Naive thymus-derived CD8-positive, alpha-beta T cell (primary cell): ENCODE measurements at places on chromosomes 2 and 18. TPM values are rescaled to one million over a fixed set of nuclear protein-coding genes. Genes with fewer than 3 reads are reported as not detected.

DNA sequence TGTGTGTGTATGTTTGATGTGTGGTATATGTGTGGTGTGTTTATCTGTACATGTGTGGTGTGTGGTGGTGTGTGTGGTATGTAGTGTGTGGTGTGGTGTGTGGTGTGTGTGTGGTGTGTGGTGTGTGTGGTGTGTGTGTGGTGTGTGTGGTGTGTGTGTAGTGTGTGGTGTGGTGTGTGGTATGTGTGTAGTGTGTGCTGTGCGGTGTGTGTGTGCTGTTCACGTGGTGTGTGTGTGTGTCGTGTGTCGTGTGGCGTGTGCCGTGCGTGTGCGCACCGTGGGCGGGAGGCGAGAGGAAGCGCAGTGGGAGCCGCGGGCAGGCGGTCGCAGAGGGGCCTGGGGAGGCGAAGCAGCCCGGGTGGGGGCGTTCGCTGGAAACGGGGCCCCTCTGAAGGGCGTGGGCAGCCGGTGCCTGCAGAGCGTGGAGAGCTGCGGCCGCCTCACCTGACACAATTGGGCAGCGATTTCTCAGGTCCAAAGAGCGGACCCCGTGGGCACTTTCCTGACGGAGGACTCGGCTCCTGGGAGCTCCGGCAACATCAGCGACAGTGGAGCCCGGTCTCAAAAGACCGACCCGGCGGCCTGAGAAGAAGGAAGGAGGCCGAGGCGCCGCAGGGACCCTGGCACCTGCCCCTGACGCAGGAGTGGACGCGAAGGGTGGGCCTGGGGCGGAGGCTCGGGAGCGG is 741.1 kb upstream of the SALL3 start:
- no peaks in the 10 kb centered on the region for H3K36me3 ChIP-seq
- peak overlapping the region; percentile 7 for H3K27ac ChIP-seq
- no peak for DNase-seq
- no peaks in the 10 kb centered on the region for H3K4me1 ChIP-seq

The IL18RAP gene
- total RNA-seq, result 1.2 TPM

The SULT1C4 gene
- total RNA-seq, result not detected

The MC5R gene
- not detected for total RNA-seq

DNA sequence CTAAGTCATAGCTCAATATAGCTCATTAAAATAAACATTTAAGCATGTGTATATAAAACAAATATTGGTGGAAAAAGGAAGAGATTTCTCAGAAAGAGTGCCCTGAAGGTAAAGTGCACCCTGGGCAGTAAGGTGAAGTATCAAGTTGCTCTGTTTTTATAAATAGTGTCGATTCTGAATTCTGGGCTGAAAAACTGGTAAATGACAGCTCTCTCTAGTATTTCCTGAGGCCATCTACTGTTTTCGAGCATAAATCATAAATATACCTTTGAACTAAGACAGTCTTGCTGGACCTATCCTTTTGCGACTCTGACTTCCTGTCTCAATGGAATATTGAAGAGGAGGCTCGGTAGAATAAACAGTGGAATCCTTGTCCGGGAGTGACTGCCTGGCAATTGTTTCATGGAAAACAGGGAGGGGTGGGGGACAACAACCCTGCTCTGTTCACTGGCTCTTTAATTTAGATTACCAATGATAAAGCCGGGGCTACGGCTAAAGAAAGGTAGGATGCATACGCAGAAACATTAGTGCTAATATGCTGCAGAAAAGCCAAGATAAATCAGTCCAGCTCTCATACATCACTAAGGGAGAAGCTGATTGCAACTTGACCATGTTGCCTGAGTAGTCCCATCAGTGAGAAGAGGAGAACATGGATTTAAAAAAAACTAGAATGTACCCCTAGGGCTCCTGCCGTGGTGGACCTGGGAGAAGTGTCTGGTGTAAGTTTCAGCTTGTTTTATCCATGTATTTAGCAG is 124.1 kb downstream of the RAPGEF4 start:
- H3K4me1 ChIP-seq, result no peaks in the 10 kb centered on the region
- H3K36me3 ChIP-seq, result no peaks in the 10 kb centered on the region
- H3K27me3 ChIP-seq, result peaks cover 10% of the 10 kb centered on the region
- H3K4me3 ChIP-seq, result no peak overlapping the region
- no peak overlapping the region for H3K27ac ChIP-seq

The CAVIN2 gene
- total RNA-seq, result not detected

DNA sequence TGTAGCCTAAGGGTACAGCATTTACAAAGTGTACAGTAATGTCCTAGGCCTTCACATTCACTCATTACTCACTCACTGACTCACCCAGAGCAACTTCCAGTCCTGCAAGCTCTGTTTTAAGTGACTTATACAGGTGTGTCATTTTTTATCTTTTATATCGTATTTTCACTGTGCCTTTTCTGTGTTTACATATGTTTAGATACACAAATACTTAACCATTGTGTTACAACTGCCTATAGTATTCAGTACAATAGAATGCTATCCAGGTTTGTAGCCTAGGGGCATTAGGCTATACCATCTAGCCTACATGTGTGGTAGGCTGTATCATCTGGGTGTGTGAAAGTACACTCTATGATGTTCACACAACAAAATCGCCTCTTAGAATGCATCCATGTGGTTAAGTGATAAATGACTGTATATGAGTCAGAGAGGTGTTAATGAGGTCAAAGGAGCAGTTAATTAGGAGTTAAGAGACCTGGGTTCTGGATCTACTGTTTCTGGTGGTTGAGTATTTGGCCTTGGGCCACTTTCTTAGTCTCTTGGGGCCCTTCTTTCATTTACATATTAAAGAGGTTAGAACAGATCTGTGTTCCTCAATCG is 149.1 kb downstream of the GREB1L start:
- no peak overlapping the region for H3K27ac ChIP-seq
- no peak for DNase-seq
- H3K36me3 ChIP-seq, result no peaks in the 10 kb centered on the region
- H3K4me3 ChIP-seq, result no peak overlapping the region
- H3K27me3 ChIP-seq, result peaks cover 19% of the 10 kb centered on the region

- peaks cover 13% of the 10 kb centered on the region for H3K36me3 ChIP-seq
- H3K4me1 ChIP-seq, result peaks cover 2% of the 10 kb centered on the region
- no peak for DNase-seq
- no peaks in the 10 kb centered on the region for H3K27me3 ChIP-seq
Measured at GRCh38 chr2:73749314-73749713, 12.2 kb upstream of the TPRKB start.

The CCDC85A gene
- total RNA-seq, result not detected

The NTSR2 gene
- not detected for total RNA-seq

- H3K4me1 ChIP-seq, result no peaks in the 10 kb centered on the region
- no peak for DNase-seq
- no peaks in the 10 kb centered on the region for H3K36me3 ChIP-seq
- no peak overlapping the region for H3K27ac ChIP-seq
Measured at GRCh38 chr2:145018502-145018901, 498.6 kb upstream of the ZEB2 start.

- DNase-seq, result no peak
- no peaks in the 10 kb centered on the region for H3K27me3 ChIP-seq
- H3K4me1 ChIP-seq, result peaks cover 88% of the 10 kb centered on the region
- H3K36me3 ChIP-seq, result no peaks in the 10 kb centered on the region
- H3K27ac ChIP-seq, result no peak overlapping the region
- peak overlapping the region; percentile 41 for H3K4me3 ChIP-seq
Measured at GRCh38 chr2:46537046-46537445, 57.7 kb downstream of the TMEM247 start.

DNA sequence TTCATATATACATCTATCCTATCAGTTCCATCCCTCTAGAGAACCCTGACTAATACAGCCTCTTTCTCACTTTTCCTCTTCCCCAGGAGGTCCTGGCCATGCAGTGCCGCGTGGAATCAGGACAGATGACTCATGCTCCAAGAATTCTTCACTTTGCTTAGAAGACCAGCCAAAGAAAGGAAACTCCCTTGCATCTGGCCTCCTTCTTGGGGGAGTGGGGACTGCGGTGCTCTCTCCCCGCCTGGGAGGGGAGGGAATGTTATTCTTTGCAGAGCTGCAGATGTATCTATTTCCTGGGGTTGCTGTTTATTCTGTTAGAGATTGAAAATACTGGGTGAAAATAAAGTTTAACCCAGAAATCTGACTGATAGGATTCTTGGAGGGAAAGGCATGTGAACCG is 111.5 kb upstream of the SH3BP4 start:
- no peaks in the 10 kb centered on the region for H3K4me1 ChIP-seq
- H3K27me3 ChIP-seq, result no peaks in the 10 kb centered on the region
- no peak overlapping the region for H3K4me3 ChIP-seq
- DNase-seq, result no peak

The ANKRD29 gene
- not detected for total RNA-seq

DNA sequence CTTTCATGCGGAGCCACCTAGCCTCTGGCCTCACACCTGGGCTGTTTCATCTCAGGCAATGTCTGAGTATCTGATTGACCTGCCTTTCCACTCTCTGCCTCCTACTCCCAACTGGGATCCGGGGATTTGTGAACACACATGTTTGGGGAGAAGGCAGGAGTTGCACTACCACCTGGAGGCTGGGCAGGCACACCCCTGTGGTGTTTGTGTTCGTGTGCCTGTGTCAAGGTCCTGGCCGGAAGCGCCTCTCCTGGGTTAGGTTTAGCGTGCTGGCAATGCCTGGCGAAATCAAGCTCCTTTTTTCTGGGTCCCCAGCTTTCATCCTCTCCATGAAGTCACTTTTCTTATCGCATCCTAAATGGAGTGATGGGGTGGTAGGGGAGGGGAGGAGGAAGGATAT is 63.9 kb downstream of the GATA6 start:
- no peak overlapping the region for H3K4me3 ChIP-seq
- H3K4me1 ChIP-seq, result peaks cover 14% of the 10 kb centered on the region
- H3K27me3 ChIP-seq, result peaks cover 2% of the 10 kb centered on the region
- no peaks in the 10 kb centered on the region for H3K36me3 ChIP-seq
- H3K27ac ChIP-seq, result no peak overlapping the region

- H3K4me1 ChIP-seq, result no peaks in the 10 kb centered on the region
- peaks cover 14% of the 10 kb centered on the region for H3K27me3 ChIP-seq
- no peaks in the 10 kb centered on the region for H3K36me3 ChIP-seq
- DNase-seq, result no peak
- H3K27ac ChIP-seq, result no peak overlapping the region
Measured at GRCh38 chr2:227816507-227817294, 3.1 kb downstream of the CCL20 start.

GRCh38 chr18:23453680-23454058 is 582 bp downstream of the RIOK3 start:
- no peak for DNase-seq
- peak overlapping the region; percentile 98 for H3K27ac ChIP-seq
- H3K4me1 ChIP-seq, result peaks cover 20% of the 10 kb centered on the region
- H3K36me3 ChIP-seq, result no peaks in the 10 kb centered on the region

The TRABD2A gene
- total RNA-seq, result 165 TPM

The GPR55 gene
- 10.4 TPM for total RNA-seq

DNA sequence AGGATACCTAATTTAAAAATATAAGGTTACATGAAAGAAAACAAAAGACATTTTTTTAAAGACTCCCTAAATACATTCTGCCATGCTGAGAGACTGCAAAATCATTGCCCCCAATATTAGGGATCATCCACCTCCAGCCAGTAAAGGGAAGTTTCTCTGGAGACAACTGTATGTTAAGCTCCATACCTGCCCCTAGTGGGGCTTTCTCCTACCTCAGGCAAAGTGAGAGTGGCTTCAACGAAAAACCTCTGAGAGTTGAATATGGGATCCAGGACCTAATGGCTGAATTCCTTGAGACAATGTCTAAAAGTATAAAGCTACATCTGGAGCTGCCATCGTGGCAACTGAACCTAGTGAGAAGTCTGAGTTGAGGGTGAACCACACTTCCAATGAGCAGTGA is 248.1 kb upstream of the FIGN start:
- H3K27ac ChIP-seq, result no peak overlapping the region
- DNase-seq, result no peak
- no peaks in the 10 kb centered on the region for H3K36me3 ChIP-seq
- H3K27me3 ChIP-seq, result no peaks in the 10 kb centered on the region

DNA sequence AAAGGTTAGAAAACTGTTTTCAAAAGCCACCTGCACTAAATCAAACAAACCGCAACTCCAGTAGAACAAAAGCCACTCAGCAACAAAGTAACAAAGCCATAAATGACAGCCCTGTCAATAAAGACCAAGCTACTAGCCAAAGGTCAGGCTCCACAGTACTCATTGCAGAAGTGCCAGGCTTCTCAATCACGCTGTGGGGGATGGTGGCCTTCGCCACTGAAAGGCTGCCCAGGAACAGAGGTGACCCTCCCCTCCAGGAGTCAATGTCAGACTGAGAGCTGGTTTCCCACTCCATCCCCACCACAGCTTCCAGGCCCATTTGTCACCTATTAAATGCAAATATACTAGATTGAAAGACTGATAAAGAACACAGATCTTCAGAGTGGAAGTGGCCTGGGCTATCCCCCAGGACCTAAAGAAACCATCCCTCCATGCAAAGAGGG is 5.9 kb downstream of the ATP8B1 start:
- no peak for DNase-seq
- peaks cover 29% of the 10 kb centered on the region for H3K27me3 ChIP-seq
- H3K36me3 ChIP-seq, result peaks cover 4% of the 10 kb centered on the region
- peaks cover 11% of the 10 kb centered on the region for H3K4me1 ChIP-seq

- no peak for DNase-seq
- no peaks in the 10 kb centered on the region for H3K36me3 ChIP-seq
- no peak overlapping the region for H3K27ac ChIP-seq
- no peak overlapping the region for H3K4me3 ChIP-seq
Measured at GRCh38 chr2:196660244-196660643, 20.7 kb downstream of the CCDC150 start.

The PDE11A gene
- total RNA-seq, result not detected

DNA sequence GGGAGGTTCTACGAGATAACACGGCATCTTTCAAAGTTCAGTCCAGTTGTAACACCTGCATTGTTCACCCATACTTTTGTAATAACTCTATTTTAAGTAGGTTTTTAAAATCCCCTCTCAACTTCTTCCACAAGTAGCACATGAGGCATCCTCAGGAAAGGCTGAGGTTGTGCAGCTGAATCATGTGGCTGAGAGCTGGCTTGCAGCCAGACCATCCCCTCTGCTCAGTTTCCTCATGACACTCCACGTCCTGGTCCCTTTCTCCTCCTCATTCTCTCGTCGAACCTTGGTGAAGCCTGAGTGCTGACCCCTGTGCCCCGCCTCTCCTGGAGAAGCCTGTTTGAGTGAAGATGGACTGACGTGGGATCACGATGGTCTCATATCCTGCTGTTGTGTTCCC is 42.5 kb downstream of the POU3F3 start:
- no peak overlapping the region for H3K4me3 ChIP-seq
- no peak overlapping the region for H3K27ac ChIP-seq
- DNase-seq, result no peak

DNA sequence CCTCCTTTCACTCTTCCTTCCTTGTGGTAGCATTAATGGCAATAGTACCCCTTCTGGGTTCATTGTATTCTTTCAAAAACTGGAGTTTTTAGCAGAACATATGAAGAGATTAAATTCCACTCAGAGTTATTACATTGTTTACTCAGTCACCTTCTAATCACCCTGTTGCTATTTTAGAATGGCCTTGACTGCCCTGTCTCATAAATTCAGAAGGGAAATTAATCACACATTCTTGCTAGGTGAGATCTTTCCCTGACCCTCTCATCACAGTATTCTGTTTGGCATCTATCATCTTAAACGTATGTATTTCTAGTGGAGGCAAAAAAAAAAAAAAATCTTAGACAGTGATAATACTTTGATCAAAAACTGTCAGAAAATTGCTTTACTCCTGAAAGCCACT is 760.4 kb downstream of the ADCYAP1 start:
- H3K4me3 ChIP-seq, result no peak overlapping the region
- no peaks in the 10 kb centered on the region for H3K4me1 ChIP-seq
- DNase-seq, result no peak

The TUBA4B gene
- not detected for total RNA-seq
